Fibroblast of skin of left biceps (primary cell): ENCODE measurements at places on chromosomes 2 and 18.

DNA sequence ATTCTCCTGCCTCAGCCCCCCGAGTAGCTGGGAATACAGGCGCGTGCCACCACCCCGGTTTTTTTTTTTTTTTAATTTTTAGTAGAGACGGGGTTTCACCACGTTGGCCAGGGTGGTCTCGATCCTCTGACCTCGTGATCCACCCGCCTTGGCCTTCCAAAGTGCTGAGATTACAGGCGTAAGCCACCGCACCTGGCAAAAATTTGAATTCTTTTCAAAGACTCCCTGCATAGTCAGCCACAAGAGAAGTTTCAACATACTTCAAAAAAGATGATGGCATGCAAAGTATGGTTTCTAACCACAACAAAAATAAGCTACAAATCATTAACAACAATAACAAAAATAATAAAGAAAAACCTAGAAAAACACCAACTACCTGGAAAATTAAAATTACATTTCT lies 22.0 kb downstream of the HYCC2 start:
- no peak for DNase-seq

DNA sequence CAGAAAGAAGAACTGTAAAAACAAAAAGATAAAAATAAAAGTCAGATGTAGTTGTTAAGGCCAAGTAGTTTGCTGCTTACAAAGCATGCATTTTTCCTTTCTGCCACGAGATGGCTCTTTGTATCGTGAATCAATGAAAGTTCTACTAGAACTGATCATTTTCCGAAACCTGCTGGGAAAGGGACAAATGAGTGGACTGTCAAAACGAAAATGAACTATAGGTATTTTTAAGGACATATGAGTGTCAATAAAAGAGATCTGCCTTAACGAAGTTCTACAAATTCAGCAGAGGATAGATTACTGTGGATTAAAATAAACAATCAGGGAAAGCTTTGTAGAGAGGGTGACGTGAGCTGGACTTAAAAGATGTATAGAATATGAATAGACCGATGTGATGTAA lies 15.0 kb upstream of the ELOA2 start:
- peak; percentile 8 for DNase-seq

- DNase-seq: no peak
Observed at GRCh38 chr2:96887493-96888012, 17.7 kb upstream of the SEMA4C start.

DNA sequence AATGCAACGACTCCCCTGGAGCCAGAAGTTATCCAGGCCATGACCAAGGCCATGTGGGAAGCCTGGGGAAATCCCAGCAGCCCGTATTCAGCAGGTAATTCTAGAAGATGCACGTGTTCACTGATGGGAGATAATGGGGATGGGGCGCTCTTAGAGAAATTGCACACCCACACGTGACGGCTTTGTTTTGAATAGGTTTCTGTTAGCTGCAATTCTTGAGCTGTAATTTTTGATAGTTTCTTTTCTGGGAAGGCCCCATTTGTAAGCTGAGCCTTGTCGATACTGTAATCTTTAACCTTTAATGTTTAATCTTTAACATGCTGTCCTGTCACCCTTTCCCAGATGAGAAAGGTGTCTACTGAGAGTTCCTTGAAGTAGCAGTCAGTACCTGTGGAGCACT lies 3.6 kb downstream of the SCLY start:
- DNase-seq: no peak

DNA sequence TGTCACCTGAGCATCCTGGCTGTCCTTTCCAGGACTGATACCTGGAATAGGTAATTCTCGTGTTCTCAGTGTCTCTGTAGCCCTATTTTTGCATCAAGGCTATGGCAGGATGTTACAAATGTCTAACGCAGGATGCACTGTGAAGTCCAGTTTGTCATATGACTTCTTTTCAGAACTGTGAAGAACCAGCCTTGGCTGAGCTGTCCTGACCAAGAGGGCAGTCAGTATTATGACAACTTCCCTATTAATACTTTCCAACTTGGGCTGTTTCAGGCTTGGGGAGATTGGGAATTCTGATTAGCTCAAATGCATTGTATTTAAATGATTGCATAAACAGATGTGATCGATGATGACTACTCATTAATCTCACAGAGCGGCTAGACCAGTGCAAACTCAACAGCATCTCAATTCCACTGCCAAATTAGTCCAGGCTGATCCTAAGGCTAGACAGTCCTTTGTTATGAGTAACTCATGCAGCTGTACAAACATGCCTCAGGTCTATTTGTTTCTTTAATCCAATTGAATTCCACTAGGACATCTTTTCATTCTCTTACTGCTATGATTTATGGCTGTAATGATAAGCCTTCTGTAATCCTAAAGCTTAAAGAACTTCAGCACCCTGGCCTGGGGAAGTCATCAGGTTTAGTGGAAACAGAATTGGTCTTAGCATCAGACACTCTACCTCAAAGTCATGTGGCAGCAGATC lies 331.6 kb downstream of the KCNS3 start:
- DNase-seq: peak; percentile 86
